Activated gamma-delta T cell (primary cell): ENCODE measurements at places on chromosomes 1 and 21.
A peak's percentile ranks its signal among the peaks of the same experiment; 100 is the strongest.

GRCh38 chr1:14930247-14930965 is 223.1 kb upstream of the TMEM51 start:
- no peak for DNase-seq

- no peak for DNase-seq
Observed at GRCh38 chr1:172940174-172940855, 110.4 kb downstream of the TNFSF18 start.

DNA sequence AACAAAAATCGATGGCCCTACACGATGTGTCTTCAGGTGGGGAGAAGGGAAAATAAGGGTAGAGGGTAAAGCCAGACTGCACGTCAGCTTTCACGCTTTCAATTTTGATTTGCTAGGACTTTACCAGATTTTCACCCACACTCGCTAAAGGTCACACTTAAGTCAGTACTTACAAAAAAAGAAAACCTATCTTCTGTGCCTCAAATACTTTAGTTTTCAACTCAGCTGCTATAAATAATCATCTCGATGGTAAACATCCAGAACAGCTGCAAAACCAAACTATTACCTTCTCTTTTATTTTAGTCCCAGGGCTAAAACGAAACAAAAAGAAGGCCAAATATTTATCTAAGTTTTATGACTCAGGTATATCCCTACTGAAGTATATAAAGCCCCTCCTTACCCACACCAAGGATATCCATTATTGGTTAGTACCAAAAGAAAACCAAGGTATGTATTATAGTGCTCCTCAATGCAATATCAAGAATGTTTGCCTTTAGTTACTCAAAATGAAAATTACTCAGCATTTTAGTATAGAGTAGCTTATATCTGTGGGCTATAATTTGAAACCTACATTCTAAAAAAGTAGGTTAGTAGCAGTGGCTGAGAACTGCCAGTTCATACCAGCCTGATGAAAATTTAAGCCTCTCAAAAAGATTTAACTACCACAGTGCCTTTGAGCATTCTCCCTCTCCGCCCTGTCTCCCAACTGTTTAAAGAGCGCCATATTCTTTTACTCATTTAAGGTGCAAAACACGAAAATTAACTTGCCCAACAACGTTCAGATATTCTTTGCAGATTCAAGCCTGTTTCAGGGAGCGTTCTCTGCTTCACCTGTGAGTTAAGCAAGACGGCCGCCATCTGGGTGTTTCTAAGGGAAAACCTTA is 1.5 kb downstream of the CSDE1 start:
- no peak for DNase-seq

DNA sequence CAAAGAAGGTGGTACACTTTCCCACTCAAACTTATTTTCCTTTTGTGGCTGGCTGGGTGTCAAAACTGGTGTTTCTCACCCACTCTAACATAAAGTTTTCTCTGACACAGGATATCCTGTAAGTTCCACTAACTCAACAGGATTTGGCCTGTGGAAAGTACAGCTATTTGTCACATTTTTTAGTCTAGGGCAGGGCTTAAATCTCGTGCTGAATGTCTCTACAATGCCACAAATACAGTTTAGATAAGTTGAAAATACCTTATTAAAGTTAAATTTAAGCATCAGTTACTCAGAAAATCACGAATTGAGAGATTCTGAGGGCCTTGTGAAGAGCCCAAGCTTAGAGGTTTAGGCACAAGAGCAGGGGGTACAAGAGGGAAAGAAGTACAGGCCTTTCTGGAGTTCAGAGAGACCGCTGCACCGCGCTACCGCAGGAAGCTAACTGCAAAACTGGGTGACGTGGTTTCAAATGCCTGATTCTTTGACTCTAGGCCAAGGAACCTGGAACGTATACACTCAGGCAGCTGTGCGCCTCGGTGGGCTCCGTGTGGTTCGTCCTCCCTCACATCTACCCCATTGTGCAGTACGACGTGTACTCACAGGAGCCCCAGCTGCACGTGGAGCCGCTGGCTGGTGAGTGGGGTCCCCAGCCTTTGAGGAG is 23.4 kb upstream of the PWP2 start:
- DNase-seq: peak; percentile 37

DNA sequence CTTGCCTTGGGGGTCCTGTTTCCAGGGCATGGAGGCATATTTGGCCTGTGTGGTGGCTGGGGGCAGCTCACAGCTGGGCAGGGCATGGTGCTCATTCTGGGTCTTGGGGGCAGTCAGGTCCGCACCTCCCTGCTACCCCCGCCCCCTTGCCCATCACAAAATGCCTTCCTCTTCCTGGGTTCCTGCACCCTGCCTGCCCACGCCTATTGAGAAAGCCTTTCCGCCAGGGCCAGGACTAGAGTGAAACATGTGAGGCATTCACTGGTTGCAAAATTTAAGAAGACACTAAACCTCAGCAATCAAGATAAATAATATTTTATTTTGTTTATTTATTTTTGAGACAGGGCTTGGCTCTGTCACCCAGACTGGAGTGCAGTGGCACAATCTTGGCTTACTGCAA is 19.7 kb downstream of the PTAFR start:
- DNase-seq: no peak

DNA sequence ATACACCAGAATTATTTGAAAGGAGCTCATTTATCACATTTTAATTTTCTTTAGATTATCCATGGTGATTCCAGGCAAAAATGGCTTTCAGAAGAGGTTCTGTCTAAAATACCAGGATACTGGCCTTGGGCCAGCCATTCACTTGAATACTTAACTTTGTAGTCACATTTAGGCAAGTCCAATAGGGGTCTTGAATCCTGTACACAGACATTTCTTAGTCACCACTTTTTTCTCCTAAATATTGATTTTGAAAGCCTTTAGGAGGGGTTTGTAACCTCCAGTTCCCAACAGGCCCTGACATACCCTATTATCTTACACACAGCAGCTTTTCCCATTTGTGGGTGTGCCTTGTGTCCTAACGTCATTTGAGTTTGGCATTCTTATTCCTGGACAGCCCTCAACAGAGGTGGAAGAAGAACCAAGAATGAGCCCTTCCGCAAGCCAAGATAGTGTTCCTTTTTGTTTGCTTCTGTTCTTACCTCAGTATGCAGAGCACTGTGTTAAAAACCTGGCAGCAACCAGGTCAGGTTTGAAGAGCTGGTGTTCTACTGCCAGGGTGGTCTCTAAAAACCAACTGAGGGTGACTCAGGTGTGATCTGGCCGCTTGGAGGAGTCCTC is 19.5 kb downstream of the MAP3K7CL start:
- no peak for DNase-seq

- DNase-seq: peak; percentile 73
Observed at GRCh38 chr1:904310-904950, 19.3 kb upstream of the SAMD11 start.

DNA sequence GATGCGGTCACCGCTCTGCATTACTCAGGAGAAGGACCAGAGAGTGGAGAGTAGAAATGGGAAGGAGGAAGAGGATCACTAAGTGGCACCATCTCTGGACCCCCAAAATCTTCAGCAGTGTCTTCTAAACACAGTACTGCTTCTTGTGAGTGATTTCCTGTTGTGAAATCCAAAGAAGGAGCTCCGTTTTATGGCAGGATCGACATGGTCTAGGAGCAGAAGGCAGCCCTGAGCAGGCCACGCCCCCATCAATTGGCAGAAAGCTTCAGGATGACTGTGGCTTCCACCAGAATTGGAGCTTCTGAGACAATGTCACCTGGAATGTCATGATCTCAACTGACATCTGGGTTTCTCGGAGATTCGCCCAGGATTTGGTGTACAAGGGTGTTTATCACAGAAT is 171.5 kb downstream of the ADSS2 start:
- no peak for DNase-seq

DNA sequence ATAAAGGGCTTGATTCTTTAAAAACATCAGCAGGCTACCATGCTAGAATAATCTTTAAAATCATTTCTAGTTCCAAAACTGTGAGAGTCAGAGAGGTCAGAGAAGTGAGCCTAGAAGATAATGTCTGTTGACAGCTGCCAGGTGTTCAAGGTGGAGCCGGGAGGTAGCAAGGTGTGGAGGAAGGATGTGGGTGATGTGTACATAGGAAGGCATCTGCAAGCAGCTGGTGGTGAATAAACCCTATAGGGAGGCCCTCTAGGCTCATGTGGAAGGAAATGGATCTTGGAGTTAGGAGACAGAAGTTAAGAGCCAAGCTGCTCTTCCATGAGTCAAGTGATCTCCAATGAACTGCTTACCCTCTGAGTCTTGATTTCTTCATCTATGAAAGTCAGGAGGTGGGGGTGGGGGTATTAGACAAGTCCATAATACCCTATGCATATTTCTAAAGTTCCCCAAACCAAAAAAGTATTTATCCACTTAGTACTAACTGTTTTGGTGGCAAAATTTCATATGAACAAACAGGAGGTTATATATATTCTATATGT is 266.3 kb downstream of the RHOU start:
- no peak for DNase-seq

GRCh38 chr1:12194666-12195216 is 27.9 kb downstream of the TNFRSF1B start:
- no peak for DNase-seq

DNA sequence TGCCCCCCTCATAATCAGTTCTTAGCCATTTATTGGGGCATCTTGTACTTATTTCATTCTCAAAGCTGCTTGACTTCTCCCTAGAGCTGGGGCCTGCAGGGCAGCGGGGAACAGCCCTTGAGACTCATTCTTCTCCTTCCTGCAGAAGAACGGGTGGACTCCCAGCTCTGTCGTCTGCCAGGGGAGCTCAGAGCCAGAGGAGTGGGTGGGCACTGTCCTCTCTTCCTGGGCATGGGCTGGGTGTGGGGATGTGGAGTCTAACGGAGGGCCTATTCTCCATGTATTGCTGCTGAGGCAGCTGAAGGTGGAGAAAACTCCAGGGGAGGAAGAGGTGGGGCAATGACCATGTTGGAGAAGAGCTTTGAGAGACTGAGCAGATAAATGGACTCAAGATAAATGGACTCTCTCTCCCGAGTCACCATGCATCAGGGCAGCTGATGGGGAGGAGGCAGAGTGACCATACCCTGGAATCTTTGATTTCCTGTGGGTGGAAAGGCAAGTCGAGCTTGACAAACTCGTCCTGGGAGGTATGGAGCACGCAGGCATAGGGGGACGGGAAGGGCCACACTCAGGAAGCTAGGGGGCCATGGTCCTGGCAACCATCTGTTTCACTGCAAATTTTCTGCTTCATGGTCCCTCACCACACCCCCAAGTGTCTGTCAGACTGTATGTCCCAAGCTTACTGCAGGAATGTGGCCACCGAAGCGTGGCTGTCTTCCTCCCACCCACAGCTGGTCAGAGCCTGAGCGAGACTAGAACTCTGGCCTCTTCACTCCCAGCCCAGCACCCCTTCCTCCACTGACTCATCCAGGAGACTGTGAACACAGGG is 56.9 kb upstream of the ATP2B4 start:
- DNase-seq: no peak

- DNase-seq: no peak
Observed at GRCh38 chr1:31624731-31625514, 7.4 kb downstream of the HCRTR1 start.

DNA sequence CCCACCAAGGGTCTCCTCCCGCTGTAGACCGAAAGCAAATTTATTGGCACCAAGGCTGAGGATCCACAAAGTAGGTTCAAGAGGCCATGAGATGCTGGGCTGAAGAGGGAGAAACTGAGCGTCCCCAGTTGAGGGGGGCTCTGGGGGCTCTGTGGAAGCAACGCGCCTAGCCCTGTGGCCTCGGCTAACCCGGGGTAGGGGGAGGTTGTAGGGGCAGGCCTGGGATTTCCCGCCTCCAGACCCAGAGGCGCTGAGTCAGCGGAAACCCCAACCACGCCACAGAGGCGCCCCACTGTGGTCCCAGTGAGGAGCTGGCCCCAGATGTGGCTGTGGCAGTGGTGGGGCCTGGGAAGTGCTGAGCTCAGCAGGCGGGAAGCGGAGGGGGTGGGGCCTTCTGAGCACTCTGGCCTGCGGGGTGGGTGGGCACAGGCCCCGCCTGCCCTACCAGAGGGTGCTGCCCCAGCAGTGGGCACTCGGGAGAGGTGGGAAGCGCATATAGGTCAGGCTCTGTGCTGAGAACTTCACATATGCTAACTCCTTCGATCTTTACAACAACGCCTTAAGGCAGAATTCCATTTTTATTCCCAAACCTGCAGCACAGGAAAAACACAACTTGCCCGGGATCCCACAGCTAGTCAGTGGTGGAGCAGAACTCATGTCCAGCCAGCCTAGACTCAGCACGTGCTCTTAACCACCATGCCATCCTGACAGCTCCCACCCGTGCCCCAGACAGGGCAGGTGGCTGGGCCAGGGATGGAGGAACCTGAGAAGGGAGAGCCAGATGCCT is 1.5 kb upstream of the COL16A1 start:
- peak; percentile 40 for DNase-seq

DNA sequence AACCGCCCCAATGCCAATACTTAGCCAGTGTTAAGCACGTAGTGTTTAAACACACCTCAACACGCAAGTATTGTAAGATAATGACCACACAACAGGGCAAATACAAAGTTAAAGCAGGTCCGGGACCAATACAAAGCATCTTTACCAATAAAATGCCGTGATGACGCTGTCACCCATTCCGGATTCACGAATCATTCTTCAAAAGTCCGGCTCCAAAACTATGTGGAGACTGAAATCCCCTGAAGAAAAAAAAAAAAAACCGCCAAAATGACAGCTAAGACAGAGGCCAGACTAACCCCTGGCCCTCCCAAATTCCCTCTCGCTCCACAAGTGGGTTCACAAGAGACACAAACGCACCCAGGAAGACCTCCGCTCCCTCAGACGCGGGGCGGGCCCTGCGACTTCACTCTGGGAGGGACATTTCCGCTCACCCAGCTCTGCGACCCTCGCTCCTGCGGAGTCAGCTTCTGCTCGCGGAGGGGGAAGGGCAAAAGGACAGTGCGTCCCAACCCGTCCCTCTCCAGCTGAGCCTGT is 625 bp upstream of the DARS2 start:
- DNase-seq: peak; percentile 50

- no peak for DNase-seq
Observed at GRCh38 chr1:57269630-57270225, 154.1 kb downstream of the DAB1 start.

DNA sequence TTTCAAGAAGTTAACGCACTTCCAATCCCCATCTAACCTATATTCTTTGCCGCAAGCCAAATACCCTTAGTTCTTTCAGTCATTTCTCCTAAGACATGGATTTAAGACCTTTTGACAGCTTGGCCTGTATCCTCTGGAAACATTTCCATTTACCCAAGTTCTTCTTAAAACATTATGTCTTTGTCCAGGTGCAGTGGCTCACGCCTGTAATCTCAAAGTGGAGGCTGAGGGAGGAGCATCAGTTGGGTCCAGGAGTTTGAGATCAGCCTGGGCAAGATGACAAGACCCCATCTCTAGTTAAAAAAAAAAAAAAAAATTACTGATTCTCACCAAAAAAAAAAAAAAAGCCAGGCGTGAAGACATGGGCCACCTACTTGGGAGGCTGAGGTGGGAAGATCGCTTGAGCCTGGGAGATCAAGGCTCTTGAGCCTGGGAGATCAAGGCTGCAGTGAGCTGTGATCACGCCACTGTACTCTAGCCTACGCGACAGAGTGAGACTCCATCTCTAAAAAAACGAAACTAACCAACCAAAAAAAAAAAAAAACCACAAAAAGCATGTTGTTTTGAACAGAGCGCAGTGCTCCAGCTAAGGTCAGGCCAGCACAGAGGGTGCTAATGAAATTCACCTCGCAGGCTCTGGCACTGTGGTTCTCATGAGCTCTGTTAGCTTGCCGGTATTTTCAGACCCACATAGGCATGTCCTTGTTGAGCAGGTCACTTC is 36.0 kb downstream of the NUAK2 start:
- DNase-seq: no peak

- no peak for DNase-seq
Observed at GRCh38 chr21:36902331-36902730, 64.1 kb downstream of the HLCS start.

GRCh38 chr1:84145068-84145467 is 997 bp downstream of the PRKACB start:
- no peak for DNase-seq
